SIG-M5 (cell line): ENCODE measurements at places on chromosomes 16 and 17.

DNA sequence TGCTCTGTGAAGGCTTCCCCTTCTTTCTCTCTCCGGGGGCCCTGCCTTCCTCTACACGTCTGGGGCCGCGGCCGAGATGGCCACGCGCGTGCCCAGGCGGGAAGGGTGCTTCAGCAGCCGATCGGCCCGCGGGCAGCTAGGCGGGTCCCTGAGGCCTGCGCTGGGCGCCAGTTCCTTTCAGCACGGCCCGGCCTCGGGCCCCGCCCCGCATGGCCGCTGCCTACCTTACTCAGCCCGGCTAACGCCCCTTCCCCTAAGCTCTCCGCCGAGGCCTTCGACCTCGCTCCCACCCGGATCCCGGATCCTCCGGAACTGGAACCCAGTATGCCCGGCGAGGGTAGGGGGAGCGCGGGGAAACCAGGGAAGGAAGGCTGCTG, 335 bp downstream of the TMEM11 start:
- DNase-seq, result no peak

DNA sequence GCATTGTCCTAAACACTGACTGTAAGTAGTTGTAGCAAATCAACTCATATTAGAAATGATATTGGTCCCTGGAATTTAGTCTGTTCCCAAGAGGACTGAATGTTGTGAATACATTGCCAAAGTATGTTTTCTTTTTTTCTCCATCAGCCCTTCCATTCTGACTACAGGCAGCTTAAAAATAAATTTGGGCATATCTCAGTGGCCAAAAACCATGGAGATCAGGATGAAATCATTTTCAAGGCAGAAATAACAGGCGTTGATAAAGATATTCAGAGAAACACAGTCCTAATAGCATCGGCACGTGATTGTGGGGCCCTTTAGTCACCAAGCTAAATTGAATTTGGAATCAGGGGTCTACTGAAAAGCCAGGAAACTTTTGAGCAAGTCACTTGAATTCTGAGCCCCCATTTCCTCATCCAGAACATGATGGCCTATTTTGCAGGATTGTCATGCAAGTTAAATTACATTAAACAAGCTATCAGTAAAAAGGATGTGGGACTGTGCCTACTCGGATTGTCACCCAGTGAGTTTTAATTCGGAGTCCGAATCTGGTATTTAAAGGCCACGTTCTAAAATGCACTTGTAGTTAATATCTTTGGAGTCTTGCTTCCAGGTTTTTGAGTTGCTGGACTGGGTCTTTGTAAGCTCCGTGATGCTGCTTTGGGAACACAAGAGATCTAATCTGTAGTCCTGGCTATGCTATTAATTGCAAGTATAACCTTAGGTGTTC, 17.1 kb downstream of the HLF start:
- DNase-seq, result no peak

- no peak for DNase-seq
Observed at GRCh38 chr17:67124450-67125148, 80.2 kb downstream of the CACNG1 start.

- no peak for DNase-seq
Observed at GRCh38 chr17:50947782-50948543, 81.8 kb upstream of the TOB1 start.

GRCh38 chr16:87854907-87855683, 14.2 kb downstream of the SLC7A5 start:
- DNase-seq, result no peak

- no peak for DNase-seq
Observed at GRCh38 chr17:51200295-51200694, 34.1 kb downstream of the NME2 start.

- no peak for DNase-seq
Observed at GRCh38 chr17:33258296-33258695, 34.8 kb downstream of the ASIC2 start.

DNA sequence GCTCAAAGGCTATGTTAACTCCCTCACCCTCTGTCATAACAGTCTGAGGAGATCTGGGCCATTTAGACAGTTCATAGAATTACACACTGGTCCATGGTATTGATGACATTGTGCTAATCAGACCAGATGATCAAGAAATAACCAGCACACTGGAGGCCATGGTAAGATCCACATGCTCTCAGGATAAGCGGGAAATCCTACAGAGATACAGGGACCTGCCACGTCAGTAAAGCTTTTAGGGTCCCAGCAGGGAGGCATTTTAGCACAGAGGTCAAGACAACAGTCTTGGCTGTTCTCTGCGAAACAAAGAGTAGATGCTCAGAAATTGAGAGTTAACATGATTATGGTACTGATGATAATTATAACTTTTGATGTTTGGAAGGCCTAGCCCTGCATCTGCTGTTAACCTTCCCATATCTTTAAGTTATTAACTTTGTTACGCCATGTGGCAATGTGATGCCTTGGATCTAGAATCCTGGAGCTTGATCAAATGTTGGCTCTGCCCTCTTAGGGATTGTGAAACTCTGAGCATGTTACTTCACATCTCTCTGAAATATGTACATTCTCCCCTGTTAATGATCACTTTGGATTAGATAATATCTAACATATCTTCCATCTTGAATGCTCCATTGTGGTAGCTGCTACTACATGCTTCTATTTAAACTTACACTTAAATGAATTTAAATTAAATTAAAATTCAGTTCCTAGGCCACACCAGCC, 172.0 kb upstream of the SOX9 start:
- no peak for DNase-seq

DNA sequence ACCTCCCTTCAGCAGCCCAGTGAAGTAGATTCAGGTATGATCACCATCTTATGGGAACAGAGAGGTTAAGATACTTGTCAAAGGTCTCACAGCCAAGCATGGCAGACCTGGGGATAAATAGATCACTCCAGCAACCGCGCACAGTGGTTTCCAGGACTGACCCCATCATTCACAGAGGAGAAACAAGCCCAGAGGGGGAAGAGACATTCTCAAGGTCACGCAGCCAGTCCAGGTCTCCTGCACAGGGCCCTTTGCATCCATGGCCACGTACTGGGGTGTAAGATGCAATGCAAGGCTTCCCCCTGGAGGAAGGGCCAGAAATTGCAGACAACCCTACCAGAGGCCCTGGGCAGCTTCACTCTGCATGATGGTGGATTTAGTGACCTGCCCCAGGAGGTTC, 19.9 kb downstream of the TLE7 start:
- no peak for DNase-seq

DNA sequence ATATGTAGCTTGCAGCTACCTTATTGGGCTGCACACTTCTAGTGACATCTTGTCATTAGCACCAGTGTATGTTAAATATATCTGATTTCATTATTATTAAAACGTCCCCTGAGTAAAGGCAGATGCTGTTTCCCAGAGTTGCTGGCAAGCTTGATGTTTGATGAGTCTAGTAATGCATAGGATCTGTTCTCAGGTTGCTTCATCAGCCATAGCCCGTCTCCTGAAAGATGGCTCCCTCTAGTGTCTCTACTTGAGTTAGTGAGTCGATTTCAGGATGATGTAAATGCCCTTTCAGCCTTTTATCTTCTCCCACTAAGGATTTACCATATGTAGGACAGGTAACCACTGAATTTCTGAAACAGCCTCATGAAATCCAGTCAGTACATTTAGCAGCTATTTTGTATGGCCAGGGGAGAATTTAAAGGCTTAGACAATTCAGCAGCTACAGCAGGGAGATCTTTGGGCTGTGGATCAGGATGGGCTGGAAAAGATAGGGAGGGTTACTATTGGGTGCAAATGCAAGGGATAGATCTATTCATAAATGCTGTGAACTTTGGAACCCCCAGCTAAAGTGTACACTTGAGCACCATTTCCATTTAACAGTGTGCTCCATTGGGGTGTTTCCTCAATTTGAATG, 376.3 kb downstream of the CNTNAP4 start:
- no peak for DNase-seq

- DNase-seq, result no peak
Observed at GRCh38 chr16:48277158-48277557, 29.8 kb upstream of the ABCC11 start.

DNA sequence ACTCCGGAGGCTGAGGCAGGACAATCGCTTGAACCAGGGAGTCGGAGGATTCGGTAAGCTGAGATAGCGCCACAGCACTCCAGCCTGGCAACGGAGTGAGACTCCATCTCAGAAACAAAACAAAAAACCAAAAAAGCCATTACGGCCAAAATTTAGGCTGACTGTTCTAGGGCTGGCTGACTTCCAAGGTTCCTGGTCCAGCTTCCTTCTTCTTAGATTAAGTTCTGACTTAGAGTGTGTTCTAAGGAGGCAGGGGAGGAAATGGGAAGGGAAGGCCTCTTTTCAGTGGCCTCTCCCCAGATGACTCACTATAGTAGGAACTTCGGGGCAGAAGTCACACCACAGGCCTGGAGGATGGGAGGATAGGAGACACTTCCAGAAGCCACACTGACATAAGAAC, 27.7 kb upstream of the CLEC18B start:
- no peak for DNase-seq

DNA sequence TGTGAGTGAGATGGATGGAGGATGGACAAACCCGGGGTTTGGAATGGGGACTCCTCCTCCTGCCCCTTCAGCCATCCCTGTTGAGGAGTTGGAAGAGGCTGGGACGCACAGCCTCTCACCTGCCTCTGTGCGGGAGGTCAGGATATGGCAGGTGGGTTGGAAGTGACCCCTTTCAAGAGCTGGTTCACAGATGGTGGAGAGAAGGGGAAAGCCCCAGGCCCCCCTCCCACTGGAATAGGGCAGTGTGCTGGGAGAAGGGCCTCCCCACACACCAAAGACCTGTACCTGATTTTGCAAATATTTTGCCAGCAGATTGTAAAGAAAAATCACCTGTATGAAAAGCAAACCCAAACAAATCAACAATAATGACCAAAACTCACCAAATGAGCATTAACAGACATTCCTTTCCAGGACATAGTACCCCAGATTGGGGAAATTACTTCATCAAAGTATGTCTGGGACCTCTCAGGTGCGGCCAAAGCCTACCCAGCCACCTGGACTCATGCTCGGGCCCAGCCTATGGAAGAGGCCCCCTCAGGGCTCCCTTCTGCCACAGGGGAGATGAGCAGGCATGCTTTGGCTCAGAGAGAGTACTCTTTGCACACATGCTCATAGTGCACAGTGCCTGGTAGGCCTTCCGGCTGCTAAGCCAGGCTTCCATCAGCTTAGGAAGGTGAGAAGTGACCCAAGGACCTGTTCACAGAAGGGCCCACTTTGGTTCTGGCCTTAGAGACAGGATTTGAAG, 7.8 kb downstream of the SLC47A2 start:
- no peak for DNase-seq

DNA sequence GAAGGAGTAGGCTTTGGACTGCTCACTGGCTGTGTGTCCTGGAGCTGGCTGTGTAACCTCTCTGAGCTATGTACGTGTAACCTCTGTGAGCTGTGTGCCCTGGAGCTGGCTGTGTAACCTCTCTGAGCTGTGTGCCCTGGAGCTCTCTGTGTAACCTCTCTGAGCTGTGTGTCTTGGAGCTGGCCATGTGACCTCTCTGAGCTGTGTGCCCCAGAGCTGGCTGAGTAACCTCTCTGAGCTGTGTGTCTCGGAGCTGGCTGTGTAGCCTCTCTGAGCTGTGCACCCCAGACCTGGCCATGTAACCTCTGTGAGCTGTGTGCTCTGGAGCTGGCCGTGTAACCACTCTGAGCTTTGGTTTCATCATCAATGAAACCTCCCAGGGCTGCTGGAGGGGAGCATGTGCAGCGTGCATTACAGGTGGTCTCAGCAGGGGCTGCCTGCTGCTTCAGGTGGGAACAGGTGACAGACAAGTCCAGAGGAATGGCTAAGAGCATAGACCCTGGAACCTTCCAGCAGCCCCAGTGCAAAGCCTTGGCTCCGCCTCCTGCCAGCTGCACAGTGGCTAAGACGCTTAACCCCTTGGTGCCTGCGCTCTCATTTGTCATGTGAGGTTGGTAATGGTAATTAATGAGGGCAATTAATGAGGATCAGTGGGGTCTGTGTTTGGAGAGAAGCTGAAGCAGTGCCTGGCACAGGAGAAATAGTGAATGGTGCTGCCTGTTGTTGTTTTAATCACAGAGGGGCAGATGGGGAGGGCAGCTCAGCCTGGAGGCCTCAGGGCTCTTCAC, 86.7 kb downstream of the KATNIP start:
- DNase-seq, result no peak

DNA sequence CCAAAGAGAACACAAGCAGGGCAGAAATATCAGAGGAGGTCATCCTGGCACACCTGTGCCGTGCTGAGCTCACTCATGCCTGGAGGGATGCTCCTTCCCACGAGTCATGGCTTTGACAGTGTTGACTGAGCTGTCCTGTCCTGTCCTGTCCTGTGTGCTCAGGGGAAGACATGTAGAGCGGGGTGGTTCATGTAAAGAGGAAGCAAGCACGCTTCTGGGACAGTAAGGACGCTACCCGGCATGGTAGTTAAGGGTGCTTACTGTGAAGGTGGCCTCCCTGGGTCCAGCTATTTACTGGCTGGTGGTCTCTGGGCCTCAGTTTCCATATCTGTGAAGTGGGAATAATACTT, 398 bp downstream of the LGALS9 start:
- DNase-seq, result no peak

DNA sequence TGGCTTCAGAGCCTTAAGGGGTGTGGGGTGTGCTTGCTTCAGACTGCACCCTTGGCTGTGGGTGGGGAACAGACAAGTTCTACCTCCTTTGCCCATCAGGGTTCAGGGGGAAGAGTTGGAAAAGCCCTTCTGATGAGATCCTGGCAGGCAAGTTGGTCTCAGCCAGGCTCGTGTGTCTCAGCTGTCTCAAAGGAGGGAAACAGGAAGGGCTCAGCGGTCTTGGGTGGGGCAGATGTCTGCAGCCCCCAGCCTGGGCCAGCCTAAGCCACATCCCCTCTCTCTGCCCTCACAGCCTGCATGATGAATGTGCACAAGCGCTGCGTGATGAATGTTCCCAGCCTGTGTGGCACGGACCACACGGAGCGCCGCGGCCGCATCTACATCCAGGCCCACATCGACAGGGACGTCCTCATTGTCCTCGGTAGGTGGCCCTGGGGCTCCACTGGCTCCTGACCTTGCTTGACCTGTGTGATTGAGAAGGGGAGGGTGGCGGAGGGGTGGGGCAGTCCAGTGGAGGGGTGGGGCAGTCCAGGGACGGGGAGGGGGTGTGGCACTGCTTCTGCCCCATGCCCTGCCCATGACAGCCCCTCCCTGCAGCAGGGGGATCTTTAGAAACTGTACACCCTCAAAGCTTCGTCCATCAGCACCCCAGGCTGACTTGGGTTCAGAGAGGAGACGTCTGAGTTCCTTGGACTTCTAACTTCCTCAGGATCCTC, 199.5 kb downstream of the PRKCB start:
- DNase-seq, result no peak

DNA sequence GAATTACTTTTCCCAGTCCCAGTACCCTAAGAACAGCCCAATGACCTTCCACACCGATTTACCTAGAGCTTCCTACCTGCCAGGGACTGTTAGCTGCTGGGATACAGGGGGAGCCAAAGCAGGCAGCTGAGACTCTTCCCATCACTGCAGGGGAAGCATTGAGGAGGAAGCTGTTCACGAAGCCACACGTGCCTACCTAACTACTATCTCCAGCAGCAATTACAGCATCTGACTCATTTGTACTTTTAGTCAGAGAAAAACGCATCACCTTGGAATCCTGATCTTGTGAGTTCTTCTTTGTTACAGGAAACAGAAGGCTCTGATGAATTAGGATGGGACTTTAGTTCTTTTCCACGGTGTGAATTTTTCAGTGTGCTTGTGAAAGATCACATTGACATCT, 113.7 kb upstream of the DHX40 start:
- no peak for DNase-seq

- DNase-seq, result no peak
Observed at GRCh38 chr17:65261152-65261551, 124.0 kb downstream of the RGS9 start.

GRCh38 chr17:45061606-45062205, 589 bp downstream of the NMT1 start:
- no peak for DNase-seq

GRCh38 chr17:47231866-47232265, 21.8 kb upstream of the ITGB3 start:
- no peak for DNase-seq

GRCh38 chr17:38797828-38798227, 1.5 kb downstream of the PIP4K2B start:
- no peak for DNase-seq
